ENCODE measurements at places on chromosomes 1 and 21. TPM values are rescaled to one million over a fixed set of nuclear protein-coding genes. Genes with fewer than 3 reads are reported as not detected.

The HCRTR1 gene
- total RNA-seq: not detected

The NUF2 gene
- 26.7 TPM for total RNA-seq

The KCNE2 gene
- total RNA-seq: not detected

The TYW3 gene
- total RNA-seq: 28.4 TPM

The HTR6 gene
- not detected for total RNA-seq

The CYP4B1 gene
- total RNA-seq: not detected

The LHX8 gene
- total RNA-seq: not detected

The MNDA gene
- total RNA-seq: not detected

The RCAN1 gene
- 10.1 TPM for total RNA-seq

DNA sequence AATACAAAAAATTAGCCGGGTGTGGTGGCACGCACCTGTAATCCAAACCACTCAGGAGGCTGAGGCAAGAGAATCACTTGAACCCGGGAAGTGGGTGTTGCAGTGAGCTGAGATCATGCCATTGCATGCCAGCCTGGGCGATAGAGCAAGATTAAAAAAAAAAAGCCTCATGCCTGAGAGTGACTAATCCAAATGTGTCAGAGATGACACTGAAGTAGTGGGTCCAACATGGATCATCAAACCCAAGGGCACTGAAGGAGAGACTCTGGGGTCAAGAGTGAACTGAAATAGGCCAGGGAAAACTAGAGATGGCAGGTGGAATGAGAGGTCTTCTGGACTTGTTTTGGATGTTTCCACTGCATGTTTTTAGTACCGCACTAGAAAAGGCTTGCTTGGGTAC is 10.2 kb upstream of the CACHD1 start:
- DNase-seq: no peak

DNA sequence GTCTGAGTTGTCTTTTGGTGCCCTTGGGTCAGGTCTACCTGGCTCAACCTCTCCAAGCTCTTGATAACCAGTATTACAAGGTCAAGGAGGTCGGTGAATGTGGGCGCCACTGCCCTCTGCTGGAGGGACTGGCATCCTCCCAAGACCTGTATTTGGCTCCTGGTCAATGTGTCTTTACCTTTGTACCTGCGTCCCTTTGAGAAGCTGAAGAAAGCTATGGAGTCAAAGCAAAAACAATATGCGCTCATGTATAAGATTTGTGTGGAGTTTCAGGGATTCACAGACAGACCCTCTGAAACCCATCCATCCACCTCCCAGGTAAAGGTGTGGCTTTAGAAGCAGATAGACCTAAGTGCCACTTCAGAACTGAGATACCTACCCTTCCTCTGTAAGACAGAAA is 61.8 kb upstream of the NBL1 start:
- peak; percentile 63 for DNase-seq

DNA sequence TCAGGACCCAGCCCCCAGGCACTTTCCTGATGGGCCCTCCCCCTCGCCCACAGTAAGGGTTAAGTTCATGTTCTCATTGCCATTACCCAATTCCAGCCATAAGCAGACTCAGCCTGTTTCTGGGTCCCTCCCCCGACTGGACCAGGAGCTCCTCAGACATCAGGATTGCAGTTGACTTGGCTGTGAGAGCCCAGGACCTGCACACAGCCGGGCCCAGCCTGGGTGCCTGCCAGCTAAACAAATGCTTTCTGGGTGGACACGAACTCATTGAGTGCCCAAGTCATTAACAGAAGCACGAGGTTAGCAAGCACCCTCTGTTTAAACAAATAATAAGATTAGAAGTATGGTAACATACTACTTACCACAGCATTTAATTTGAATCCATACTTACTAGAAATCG is 147.9 kb upstream of the POU3F1 start:
- DNase-seq: no peak

GRCh38 chr1:87826681-87827251 is 498.1 kb downstream of the LMO4 start:
- DNase-seq: no peak

DNA sequence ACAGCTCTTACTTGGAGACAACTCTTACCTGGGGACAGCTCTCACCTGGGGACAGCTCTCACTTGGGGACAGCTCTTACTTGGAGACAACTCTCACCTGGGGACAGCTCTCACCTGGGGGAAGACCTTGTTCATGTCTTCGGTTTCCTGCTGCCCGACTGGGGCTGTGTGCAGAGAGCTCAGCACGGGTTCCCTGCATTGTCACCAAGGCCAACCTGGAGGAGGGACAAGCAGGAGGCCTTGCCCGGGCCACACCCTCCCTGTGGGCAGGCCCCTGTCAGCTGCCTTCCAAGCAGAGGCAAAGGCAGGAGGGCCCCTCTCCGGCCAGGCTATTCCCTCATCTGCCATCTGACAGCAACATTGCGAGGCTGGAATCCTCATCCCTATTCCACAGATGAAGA is at the start of gene LDLRAD1:
TSS of gene LDLRAD1 (minus strand) at position 208 of the 400 bp plus-strand sequence. CDS start at position 134, 74 bp downstream.
- no peak for DNase-seq

- DNase-seq: no peak
Observed at GRCh38 chr21:35351434-35351833, 302.3 kb upstream of the RUNX1 start.

GRCh38 chr1:3930301-3931006 is 30.4 kb upstream of the C1orf174 start:
- DNase-seq: peak; percentile 32

DNA sequence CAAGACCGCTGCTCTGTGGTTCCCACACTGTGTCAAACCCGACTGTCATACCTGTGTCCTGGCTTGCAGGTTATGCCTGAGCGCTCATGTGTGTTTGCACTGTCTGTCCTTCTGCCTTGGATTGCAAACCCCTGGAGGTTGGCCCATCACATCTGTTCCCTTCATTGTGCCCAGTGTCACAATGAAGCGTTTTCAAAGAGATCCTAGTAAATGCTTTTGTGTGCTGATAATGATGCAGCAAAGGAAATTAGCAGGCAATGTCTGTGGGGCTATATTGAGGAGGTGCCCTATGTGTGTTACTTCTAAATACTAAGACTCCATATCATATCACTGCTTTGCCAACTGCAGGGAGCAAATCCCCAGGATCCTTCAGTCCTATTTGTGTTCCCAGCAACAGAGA is 424.4 kb upstream of the NFIA start:
- no peak for DNase-seq

DNA sequence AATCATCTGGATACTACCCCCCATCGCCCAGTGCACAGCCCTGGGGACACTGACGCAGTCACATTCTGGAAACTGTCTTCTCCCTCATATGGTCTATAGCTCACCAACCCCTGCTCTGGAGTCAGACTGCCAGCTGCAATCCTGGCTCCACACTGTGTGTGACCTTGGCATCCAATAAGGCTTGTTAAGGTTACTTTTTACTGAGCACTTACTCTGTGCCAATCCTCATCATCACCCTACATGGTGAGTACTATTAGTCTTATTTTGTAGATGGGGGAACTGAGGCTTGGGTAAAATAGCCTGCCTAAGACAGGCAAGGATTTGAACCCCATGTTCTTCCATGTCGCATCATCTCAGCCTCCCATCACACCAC is 34.9 kb downstream of the AHDC1 start:
- no peak for DNase-seq

GRCh38 chr21:35737449-35737848 is 322.9 kb downstream of the SETD4 start:
- DNase-seq: no peak

- DNase-seq: no peak
Observed at GRCh38 chr1:212231372-212231771, 53.8 kb upstream of the PPP2R5A start.

- DNase-seq: no peak
Observed at GRCh38 chr1:180031664-180032063, 77.1 kb downstream of the CEP350 start.

DNA sequence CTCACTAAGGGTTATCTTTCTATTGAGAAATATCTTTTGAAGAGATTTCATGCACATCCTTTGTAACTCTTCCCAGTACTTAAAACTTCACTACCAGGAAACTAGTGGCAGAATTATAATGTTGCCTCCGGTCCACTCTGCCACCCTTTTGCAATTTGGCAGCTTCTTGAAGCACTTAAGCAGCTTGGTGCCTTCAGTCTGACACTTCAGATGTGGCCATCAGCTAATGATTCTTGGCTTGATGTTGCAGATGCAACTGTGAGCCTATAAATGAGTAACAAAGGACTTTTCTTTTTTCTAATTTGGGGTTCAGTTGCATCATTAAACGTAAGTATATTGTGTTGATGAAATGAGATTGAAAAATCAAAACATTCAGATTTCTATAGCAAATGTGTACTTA is 187.5 kb upstream of the C21orf91 start:
- no peak for DNase-seq

- DNase-seq: no peak
Observed at GRCh38 chr1:21919520-21919919, 17.6 kb downstream of the HSPG2 start.

GRCh38 chr21:43775795-43776430 is at the start of gene CSTB:
TSS of gene CSTB (minus strand) at chr21:43776308. CDS start at chr21:43776269, 39 bp downstream.
- peak; percentile 91 for DNase-seq

DNA sequence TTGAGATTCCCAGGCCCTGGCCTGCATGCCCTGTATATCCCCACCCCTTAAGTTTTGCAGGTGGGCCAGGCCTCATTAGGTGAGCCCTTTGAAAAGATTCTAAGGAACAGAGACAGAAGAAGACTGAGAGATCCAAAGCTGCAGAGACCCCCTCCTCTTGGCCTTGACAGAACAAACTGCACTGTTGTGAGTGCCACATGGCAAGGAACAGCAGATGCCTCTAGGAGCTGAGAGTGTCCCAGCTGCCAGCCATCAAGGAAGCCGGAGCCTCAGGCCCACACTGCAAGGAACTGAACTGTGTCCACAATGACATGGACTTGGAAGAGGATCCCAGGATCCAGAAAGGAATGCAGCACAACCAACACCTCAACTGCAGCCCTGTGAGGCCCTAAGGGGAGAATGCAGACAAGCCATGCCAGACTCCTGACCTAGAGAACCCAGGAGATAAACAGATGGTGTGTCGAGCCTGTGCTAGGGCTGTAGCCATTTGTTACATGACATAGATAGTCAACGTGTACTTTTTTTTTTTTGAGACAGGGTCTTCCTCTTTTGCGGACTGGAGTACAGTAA is 182.7 kb downstream of the AJAP1 start:
- DNase-seq: no peak

- no peak for DNase-seq
Observed at GRCh38 chr1:201876148-201876818, 12.4 kb upstream of the SHISA4 start.

- DNase-seq: no peak
Observed at GRCh38 chr1:84833194-84833593, 59.8 kb downstream of the LPAR3 start.

DNA sequence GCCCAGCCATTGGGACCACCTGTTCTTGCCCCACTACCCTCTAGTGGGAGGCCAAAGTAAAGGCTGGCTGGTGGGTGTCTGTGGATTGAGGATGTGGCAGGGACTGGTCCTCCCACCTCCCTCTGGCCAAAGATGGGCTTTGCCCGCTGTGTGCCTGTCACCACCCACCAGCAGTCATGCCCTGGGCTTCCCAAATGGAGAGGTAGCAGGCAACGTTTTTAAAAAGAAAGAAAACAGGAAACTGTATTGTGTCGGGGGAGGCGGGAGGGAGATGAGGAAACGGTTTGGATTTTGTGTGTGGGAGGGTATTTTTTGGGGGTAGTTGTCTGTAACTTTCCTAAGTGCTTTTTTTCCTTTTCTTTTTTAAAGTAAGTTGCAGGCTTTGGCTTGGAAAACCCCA is 30.1 kb downstream of the SZRD1 start:
- no peak for DNase-seq

GRCh38 chr1:25756215-25756614 is 43.8 kb upstream of the SELENON start:
- no peak for DNase-seq

GRCh38 chr1:93531193-93531592 is 83.3 kb downstream of the FNBP1L start:
- DNase-seq: no peak

DNA sequence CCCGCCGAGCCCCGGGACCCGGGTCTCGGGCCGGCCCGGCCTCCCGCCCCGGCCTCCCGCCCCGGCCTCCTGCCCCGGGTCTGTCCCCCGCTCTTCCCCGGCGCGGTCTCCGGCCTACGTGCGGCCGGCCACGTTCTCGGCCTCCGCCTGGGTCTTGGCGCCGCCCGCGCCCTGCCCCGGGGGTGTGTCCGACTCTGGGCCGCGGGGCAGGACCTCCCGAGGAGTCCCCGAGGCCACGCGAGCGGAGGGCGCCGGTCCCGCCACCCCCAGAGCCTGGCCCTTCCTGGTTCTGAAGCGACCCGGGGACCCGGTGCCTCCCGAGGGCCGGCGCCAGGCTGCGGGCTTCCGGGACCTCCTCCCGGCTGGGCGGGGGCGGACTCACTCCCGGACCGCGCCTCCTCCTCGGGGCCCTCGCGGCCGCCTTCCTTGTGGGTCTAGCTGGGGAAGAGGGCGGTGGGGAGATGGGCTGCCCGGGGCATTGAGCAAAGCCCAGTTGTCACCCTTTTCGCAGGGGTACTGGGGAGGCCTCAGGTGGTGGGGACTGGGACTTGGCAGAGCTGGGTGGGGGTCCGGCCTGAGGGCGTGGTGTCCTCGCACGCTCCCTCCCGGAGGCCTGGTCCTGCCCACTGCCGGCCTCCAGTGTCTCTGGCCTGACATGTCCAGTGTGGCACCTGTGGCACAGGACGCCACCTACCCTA is 558 bp downstream of the PFKL start:
- peak; percentile 83 for DNase-seq

- no peak for DNase-seq
Observed at GRCh38 chr1:55378582-55378981, 163.4 kb upstream of the USP24 start.

GRCh38 chr1:219783605-219784235 is 144.6 kb downstream of the SLC30A10 start:
- DNase-seq: no peak

GRCh38 chr1:69246710-69247109 is 321.0 kb upstream of the LRRC7 start:
- no peak for DNase-seq

DNA sequence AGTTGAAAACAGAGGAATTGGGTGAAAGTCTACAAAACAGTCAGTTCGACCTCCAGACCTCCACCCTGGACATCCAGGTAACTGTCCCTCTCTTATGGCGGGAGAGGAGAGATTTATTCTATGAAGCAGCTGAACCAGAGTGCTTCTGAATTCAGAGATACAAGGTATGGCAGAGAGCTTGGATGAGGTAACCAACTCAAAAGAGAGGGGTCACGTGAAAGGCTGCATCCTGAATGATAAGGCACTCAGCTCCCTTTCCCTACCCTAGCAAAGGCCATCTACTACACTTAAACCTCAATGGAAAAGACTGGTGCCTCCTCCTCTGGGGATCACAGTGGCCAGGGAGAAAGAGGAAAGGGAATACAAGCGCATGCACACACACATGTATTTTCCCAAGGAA is 88.4 kb upstream of the KCNA3 start:
- DNase-seq: no peak

DNA sequence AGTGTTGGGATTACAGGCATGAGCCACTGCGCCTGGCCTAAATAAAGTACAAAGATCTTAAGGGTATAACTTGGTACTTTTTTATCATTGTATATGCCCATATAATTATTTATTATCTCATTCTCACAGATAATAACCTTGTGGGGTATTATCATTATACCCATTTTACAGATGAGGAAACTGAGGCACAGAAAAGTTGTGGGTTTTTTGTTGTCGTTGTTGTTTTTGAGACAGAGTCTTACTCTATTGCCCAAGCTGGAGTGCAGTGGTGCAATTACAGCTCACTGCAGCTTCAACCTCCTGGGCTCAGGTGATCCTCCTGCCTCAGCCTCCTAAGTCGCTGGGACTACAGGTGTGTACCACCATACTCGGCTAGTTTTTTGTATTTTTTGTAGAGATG is 4.1 kb downstream of the CGN start:
- no peak for DNase-seq
